Endothelial cell of coronary artery (primary cell): ENCODE measurements at places on chromosomes 11 and 22. TPM values are rescaled to one million over a fixed set of nuclear protein-coding genes. Genes with fewer than 3 reads are reported as not detected.

IGLL1 gene
- total RNA-seq = not detected in 2 replicates

FOLR2 gene
- not detected in 2 replicates for total RNA-seq

CADM1 gene
- total RNA-seq = 2.2 and 3.4 TPM in 2 replicates

MSANTD4 gene
- total RNA-seq = 22.2 and 28.1 TPM in 2 replicates

FOLR3 gene
- not detected in 2 replicates for total RNA-seq

OR8D1 gene
- total RNA-seq = not detected in 2 replicates

TSPO gene
- 300 and 316 TPM in 2 replicates for total RNA-seq

YAP1 gene
- 32.7 and 33.2 TPM in 2 replicates for total RNA-seq

NAV2 gene
- total RNA-seq = 7.8 and 13.8 TPM in 2 replicates

C22orf31 gene
- total RNA-seq = not detected in 2 replicates

OR56A1 gene
- total RNA-seq = 0.19 TPM in 1 of 2 replicates, not detected in the other

GVQW3 gene
- total RNA-seq = 1.1 and 2.1 TPM in 2 replicates

SYT8 gene
- total RNA-seq = 0.09 TPM in 1 of 2 replicates, not detected in the other
